ENCODE measurements at places on chromosomes 2 and 18.

DNA sequence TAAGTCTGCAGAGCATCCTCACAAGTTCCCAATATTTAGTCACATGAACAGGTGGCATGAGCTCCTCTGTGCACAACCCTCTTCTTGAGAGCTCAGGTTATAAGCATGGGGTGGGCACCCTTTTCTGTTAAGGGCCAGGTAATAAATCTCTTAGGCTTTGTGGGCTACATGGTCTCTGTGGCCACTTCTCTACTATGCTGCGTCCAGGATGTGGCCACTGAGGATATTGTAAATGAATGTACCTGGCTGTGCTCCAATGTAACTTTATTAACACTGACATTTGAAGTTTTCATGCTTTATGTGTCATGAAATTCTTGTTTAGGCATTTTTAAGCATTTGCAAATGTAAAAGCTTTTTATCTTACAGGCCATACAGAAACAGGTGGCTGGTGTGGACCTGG is 116.8 kb upstream of the ST6GAL2 start:
- DNase-seq, result no peak

DNA sequence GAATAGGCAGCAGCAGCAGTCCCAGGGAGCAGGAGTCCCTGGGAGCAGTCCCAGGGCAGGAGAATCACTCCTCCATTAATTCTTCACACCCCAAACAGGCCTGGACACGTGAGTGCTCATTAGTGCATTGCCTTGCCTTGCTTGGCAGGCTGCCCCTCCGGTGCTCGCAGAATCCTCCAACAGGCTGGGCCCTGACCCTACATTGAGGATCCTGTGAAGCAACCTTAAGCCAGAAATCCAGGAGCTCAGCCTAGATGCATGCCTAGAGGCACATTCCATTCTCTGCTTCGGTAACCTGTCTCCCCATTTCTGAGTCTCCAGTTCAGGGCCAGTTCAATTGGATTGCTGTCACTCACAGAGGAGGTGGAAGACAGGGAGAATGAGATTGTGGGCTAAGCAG is 97.4 kb upstream of the LRATD1 start:
- DNase-seq, result no peak

DNA sequence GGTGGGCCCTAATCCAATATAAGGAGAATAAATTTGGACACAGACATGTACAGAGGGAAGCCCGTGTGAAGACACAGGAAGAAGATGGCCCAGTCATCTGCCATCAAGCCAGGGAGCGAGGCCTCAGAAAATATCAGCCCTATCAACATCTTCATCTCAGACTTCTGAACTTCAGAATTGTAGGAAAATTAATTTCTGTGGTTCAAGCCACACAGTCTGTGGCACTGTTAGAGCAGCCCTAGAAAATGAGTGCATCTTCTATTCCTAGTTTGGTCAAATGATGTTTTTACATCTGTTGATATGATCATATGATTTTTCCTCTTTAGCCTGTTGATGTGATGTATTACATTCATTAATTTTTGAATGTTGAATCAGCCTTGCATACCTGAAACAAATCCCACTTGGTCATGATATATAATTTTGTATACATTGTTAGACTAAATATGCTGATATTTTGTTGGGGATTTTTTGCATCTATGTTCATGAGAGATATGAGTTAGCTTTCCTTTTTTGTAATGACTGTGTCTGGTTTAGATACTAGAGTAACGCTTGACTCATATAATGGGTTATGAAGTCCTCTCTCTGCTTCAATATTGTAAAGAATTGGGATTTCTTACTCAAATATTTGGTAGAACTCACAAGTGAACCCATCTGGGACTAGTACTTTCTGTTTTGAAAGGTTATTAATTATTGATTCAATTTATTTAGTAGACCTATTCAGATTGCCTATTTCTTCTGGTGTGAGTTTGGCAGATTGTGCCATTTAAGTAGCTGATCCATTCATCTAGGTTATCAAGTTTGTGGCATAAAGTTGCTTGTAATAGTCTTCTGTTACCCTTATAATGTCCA is 451.4 kb downstream of the EIPR1 start:
- DNase-seq, result no peak

DNA sequence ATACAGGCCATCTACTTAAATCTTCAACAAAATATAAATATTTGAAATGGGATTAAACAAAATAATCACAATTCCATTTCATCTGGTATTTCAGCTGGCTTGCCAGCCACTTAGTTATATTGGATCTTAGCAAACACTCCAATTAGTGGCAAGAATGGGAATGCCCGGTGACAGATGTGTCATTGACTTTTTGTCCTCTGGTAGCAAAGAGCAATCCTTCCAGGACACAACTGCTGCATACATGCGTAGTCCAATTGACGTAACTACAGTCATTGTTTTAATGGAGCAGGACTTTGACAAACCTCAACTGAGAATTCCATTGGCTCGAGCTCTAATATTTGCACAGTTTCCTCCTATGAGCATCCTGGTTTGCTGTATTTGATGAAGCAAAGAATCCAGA is 69.9 kb downstream of the RNF152 start:
- DNase-seq, result no peak

DNA sequence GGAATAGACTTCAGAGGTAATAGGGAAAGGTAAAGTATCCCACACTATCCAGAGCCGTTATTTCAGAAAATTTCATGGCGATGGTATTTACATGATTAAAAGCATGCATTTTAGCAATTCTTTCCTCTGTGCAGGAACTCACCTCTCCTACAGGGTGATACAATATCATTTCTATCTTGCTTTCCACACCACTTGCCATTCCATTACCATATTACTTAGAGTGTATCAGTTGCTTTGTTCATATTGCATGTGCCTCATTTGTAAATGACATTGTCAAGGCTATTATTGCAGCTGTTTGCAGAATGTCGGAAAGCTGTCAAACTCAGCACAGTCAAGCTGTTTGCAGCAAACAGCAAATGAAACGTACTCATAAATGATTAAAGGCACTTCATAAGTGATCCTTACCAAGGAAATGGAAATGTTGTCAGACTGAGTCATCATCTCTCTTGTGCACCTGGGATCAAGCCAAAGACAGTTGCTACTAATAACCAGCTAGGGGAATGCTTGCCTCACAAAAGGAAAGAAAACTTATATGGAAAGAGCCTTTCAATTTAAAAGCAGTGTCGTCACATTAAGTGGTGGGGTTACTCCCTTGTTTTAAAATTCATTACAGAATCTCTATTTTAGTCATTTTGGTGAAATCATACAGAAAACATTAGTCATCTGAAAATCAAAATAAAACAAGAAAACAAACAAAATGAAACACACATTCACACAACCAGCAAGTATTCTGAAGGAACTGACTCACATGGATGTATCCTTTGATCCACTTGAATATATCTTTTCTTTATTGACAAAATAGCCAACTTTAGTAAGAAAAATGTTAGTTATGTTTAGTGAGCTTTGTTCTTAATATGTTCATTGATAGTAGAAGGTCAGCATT is 1064.1 kb upstream of the CNTNAP5 start:
- DNase-seq, result no peak

GRCh38 chr2:233464056-233464455 is 102.5 kb downstream of the USP40 start:
- DNase-seq, result no peak

DNA sequence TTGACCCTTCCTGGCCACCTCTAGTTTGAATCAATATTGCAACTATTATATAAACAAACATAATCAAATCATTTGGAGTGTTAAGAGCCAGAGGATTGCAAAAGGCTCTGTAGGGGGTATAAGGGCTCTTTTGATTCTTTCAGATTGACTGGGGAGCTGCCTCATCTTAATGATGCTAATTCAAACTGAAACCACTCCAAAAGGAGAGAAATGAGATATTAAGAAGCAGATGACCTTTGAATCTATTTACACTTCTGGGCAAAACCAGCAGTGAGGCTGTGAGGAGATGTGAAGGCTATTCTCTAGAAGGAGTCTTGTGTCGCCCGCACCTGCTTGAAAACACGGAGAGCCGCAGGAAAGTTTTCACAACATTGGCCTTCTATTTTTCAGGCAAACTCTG is 311.2 kb upstream of the CRIM1 start:
- DNase-seq, result no peak

- DNase-seq, result peak; percentile 25
Measured at GRCh38 chr2:126244937-126245336, 411.0 kb upstream of the GYPC start.

DNA sequence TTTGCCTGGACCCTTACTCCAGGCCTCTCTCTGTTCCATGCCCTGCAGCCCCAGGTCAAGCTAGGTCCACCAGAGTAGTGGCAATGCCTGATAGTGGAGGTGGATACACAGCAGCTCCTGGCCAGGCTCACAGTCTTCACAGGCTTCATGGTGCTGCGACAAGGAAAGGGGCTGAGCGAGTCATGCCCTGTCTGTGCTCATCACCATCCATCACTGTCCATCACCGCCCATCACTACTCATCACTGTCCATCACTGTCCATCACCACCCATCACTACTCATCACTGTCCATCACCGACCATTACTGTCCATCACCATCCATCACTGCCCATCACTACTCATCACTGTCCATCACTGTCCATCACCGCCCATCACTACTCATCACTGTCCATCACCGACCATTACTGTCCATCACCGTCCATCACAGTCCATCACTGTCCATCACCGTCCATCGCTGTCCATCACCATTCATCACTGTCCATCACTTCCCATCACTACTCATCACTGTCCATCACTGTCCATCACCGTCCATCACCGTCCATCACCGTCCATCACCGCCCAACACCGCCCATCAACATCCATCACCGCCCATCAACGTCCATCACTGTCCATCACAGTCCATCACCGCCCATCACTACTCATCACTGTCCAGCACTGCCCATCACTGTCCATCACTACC is 57.1 kb upstream of the OTOS start:
- no peak for DNase-seq

DNA sequence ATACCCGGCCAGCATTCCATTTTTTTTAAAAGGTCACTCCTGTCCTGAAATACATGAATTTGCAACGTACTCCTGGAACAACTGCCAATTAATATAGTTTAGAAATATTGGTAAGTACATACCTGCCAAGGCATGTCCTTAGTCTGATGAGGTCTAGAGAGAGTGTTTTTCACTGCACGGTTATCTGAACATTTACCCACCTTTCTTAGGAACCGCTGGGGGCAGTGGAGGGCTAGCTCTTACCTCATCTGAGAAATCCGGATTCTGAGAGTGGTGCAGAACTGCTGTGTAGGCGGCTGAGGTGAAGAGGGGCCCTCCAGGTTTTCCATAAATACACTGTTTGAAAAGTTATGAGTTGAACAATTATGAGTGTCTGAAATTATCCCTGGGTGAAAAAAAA is 133.1 kb upstream of the CCDC195 start:
- DNase-seq, result no peak

- no peak for DNase-seq
Measured at GRCh38 chr2:11239666-11240462, 84.6 kb downstream of the SLC66A3 start.

- no peak for DNase-seq
Measured at GRCh38 chr18:42792731-42793130, 322.8 kb downstream of the RIT2 start.

GRCh38 chr18:76348267-76349066 is 146.6 kb downstream of the ZNF516 start:
- no peak for DNase-seq

DNA sequence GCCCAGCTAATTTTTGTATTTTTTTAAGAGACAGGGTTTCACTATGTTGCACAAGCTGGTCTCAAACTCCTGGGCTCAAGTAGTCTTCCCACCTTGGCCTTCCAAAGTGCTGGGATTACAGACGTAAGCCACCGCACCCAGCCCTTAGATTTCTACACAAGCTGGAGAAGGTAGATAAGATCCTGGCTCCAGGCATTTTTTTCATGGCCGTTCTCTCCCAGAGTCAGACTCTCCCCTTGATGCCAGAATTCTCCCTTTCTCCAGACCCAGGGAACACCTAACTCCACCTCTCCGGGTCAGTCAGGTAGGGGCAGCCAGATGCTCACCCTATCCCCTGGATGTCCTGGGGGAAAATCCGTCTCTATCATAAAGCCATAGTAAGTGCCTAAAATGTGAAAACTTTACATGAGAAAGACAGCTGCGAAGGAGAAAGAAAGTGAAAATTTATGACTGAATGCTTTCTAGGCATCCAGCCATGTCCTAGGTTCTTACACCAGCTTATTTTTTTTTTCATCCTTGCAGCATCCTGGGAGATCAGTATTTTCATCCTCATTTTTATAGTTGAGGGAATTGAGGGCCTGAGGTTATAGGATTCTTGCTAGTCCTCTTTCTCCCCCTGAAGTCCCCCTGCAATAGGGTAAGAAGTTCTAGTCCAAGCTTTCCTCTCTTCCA is 16.3 kb downstream of the SIX3 start:
- DNase-seq, result no peak

GRCh38 chr2:9852881-9853280 is 9.6 kb downstream of the TAF1B start:
- no peak for DNase-seq

- no peak for DNase-seq
Measured at GRCh38 chr18:13369353-13369752, 150.8 kb downstream of the LDLRAD4 start.

DNA sequence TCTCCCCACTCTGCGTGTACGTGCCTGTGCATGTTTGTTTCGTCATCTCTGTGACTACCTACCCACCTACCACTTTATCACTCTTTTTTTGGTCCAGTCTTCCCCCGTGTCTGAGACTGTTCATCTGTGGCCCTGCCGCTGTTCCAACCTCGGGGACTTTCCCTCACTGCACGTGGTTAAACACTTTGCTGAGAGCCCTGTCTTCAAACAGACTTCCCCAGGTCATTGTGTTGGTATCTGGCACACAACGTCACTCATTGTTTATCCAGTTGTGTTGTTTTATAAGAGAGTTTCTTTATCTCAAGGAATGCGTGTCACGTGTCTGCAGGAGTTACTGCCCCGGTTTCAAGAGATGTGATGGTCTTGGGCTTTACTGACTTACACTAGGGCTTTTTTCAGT is 262.0 kb upstream of the RASGRP3 start:
- DNase-seq, result no peak

- no peak for DNase-seq
Measured at GRCh38 chr2:239776436-239777005, 248.6 kb downstream of the NDUFA10 start.

GRCh38 chr18:61531182-61531581 is 198.0 kb downstream of the CDH20 start:
- no peak for DNase-seq

- no peak for DNase-seq
Measured at GRCh38 chr2:233087713-233088112, 27.6 kb downstream of the INPP5D start.

DNA sequence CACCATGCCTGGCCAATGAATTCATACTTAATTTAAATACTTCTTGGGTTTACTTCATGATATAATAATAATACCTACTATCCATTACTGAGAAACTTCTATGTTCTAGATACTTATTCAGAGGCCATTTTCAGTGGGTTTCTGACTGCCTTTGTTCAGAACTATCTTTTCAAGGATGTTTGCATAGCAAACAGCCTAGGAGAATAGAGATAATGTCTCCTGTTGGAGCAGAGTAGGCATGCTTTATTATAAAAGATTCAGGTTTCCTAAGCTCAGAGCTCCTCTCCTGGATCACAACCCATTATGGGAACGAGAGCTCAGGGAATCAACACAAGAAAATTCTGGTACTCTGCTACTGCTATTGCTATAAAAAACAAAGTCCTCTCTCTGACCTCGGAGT is 11.1 kb downstream of the FASTKD1 start:
- no peak for DNase-seq

All from T-cell (primary cell).